ENCODE measurements at places on chromosomes 2 and 18.

- no peak for DNase-seq
Observed at GRCh38 chr18:75337348-75337747, 90.2 kb downstream of the SMIM21 start.

- no peak for DNase-seq
Observed at GRCh38 chr2:115771516-115771915, 1329.1 kb downstream of the DPP10 start.

- DNase-seq: no peak
Observed at GRCh38 chr2:72843301-72843700, 17.5 kb upstream of the EXOC6B start.

DNA sequence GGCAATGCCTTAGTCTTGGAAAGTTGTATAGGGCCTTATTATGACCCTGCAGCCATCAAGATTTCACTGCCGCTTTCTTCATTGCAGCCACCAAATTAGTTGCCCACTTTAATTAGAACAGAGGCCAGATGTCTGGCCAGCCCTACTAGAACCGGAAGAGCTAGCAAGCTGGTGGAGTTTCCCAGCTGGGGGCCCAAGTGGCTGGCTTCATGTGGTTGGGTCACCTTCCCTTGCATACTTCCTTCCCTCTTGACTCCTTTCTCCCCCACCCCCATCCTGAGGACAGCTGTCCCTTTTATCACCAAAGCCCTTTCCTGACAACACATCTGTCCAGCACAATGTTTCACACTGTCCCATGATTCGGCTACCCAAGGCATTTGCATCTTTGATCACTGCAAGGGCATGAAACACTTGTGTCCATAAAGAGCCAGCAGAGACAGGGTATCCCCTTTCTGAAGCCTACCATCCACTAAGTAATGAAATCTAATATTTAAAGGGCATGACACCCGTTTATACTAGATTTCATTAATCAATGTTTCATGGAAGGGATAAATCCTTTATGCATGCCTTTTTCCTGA is 187.2 kb downstream of the BCL11A start:
- no peak for DNase-seq

DNA sequence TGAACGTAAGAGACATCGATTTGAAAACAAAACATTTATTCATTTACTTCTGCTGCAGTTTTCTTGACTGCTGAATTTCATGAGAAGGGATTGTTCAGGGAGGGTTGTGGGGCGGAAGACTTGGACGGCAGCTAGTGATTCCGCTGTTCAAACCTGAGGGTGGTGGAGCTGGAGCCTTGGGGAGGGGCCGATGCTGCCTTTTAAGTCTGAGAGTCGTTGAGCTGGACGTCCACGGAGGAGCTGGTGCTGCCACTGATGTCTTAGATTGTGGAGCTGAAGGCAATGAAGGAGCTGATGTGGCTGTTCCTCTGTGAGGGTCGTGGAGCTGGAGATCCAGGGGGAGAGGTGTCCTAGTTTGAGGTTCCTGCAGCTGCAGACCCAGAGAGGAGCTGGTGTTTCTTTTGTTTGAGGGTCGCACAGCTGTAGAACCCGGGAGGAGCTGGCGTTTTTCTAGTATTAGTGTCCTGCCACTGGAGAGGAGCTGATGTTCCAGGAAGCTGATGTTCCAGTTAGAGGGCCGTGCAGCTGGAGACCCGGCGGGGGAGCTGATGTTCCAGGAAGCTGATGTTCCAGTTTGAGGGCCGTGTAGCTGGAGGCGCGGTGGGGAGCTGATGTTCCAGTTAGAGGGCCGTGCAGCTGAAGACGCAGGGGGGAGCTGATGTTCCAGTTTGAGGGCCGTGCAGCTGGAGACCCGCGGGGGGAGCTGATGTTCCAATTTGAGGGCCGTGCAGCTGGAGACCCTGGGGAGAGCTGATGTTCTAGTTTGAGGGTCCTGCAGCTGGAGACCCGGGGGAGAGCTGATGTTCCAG is 150.9 kb downstream of the RTP5 start:
- no peak for DNase-seq

- DNase-seq: no peak
Observed at GRCh38 chr18:48993586-48993985, 42.8 kb upstream of the SMAD7 start.

- no peak for DNase-seq
Observed at GRCh38 chr2:200943527-200944105, 19.8 kb downstream of the ORC2 start.

GRCh38 chr2:109290887-109291643 is 162.1 kb downstream of the SH3RF3 start:
- no peak for DNase-seq

Data from stimulated activated CD4-positive, alpha-beta T cell treated with anti-CD3 and anti-CD28 coated beads, Interleukin-1b, Interleukin-23, amount 100 ng/mL, for 4 hours (primary cell).